ENCODE measurements at places on chromosomes 16 and 17.

GRCh38 chr17:36884495-36885152 is 52.7 kb upstream of the LHX1 start:
- no peak for DNase-seq

DNA sequence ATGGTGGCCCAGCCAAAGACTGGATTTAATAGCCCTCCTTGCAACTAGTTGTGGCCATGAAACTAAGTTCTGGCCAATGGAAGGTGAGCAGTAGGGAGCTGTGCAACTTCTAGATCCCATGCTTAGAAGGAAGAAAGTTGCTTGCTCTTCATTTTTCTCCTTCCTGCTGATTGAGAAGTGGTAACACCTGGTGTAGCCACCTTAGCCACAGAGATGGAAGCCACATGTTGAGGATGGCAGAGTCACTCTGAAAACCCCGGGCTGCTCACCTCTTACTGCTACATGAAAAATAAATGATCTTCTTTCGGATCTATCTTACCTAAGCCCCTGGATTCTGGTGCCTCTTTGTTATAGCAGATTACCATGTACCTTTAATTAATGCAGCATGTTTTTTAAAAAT is 10.3 kb upstream of the ATP5MC1 start:
- no peak for DNase-seq

DNA sequence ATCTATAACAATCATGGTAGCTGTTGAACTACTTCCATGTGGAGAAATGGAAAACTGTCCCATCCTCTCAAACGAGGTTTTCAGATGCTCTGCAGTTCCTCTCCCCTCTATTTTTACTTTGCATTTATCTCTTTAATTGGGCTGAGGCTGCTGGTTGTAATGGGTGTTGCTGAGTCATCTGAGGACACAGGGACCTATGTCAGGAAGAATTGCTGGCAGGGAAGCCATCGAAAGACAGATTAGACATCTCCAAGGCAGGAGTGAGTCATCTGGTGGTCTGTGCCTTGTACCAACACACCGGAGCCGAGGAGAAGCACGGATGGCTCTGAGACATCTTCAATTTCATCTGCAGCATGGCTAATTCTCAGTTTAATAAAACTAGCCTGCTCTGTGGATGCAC is 394.5 kb downstream of the GRIN2A start:
- no peak for DNase-seq

- DNase-seq: no peak
These were observed 290 bp downstream of the TOB1 start for GRCh38 chr17:50865868-50866260.

Measured in stimulated activated effector memory CD8-positive, alpha-beta T cell treated with anti-CD3 and anti-CD28 coated beads, Interleukin-12 subunit alpha, Interleukin-12 subunit beta, amount 100 ng/mL, for 72 hours (primary cell).